ENCODE measurements at places on chromosomes 2 and 18.

GRCh38 chr2:56195563-56195962, 11.8 kb downstream of the CCDC85A start:
- DNase-seq = no peak

- no peak for DNase-seq
Measured at GRCh38 chr2:55601849-55602248, 15.6 kb downstream of the PPP4R3B start.

DNA sequence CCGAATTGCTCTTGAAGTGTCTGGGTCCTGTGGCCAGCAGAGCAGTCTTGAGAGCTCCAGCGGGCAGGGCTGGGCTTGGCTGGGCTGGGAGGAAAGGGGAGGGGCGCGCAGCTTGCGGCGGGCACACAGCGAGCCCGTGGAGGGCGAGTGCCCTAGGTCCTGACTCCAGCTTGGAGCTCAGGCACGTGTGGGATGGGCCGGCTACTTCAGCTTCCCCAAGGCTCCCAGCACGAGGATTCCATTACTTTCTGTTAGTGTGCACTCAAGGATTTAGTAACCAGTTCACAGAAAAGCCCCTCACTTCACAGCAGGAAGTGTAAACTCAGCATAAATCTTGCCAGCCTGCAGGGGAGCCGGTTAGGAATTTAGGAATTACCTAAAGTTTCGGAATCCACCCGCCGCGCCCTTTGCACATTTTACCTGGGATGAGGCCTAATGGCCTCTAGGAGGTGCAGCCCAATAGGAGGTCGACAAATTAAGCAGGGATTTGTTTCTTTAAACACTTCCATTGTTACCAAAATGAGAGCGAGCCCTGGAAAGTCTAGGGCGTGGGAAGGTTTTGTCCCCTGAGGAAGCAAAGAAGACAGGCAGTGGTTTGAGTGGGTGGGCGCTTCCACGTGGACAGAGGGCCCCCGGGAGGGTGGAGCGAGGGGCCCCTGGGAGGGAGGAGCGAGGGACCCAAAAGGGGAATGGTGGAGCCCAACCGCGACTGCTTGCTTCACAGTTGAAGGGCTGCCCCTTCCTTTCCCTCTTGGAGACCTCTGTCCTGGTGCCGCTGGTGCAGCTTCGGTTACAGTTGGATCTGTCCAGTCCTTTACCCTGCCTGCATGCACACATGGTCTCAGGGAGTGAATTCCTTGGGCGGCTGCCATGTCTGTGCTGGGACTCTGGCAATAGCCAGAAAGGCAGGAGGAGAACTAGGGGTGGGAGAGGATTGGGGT, 93.3 kb downstream of the CTAGE1 start:
- DNase-seq = no peak

DNA sequence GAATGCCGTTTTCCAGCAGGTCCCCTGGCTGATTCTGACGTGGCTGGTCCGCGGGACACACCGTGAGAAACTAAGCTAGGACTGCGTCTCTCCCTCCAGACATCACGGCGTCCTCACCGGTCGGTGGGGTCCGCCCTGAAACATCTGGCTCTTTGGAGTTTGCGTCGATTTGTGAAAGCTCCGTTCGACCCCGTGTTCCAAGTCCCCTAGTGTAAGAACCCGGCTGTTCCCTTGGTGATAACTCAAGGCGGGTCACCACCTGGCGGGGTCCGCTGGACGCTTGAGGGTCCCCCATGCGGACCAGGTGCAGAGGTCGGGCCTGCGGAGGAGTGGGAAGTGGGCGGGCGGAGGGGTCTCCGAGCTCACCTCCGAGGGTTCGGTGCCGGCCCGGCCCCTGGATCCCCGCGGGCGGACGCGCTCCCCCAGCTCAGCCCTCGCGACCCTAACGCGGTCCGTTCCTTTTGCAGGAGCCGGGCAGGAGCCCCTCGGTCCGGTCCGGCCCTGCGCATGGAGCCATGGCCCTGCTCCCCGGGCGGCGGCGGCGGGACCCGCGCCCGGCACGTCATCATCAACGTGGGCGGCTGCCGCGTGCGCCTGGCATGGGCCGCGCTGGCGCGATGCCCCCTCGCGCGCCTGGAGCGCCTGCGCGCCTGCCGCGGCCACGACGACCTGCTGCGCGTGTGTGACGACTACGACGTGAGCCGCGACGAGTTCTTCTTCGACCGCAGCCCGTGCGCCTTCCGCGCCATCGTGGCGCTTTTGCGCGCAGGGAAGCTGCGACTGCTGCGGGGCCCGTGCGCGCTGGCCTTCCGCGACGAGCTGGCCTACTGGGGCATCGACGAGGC, 65.6 kb downstream of the KCNG2 start:
- peak; percentile 7 for DNase-seq

DNA sequence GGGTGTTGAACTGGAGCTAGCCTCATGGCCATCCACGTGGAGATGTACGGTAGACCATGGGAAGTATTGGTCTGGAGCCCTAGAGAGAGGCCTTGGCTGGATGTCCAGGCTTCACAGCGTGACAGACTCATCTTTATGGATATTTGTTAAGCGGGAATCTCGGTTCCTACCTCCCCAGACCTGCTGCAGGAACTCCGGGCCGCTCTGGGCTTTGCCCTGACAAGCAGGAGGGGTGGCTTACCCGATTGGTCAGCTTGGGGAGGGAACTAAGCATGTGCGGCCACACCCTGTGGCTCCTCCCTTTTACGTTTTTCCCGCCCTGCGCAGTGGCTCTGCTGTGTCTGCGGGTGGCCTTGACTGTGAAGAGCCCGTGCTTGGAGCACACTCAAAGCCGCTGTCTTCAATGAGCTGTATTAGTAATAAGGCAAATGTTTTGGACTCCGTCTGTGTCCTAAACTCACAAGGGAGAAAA, 52.3 kb downstream of the PAPOLG start:
- peak; percentile 18 for DNase-seq

DNA sequence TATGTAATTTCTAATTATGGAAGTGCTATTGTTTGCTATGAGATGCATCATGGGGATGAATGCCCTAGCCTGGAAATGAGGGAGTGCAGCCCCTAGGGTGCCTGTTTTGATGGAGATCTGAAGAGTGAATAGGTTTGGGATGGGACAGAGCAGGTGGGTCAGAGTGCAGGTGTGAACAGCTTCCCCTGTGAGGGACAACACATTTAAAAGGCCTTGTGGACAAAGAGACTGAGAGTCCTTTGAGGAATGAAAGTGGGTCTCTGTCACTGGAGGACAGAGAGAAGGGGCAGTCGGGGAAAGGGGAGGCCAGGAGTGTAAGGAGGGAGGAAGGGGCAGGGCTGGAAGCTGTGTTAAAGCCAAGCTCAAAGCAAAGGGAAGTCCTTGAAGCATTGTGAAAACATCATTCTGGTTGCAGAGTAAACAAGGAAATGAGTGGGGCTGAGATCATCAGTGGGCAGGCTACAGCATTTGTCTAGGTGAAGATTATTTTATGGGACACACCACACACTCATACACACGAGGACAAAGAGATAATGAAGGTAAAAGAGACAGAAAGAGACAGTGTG, 877.6 kb downstream of the SLC4A3 start:
- no peak for DNase-seq

DNA sequence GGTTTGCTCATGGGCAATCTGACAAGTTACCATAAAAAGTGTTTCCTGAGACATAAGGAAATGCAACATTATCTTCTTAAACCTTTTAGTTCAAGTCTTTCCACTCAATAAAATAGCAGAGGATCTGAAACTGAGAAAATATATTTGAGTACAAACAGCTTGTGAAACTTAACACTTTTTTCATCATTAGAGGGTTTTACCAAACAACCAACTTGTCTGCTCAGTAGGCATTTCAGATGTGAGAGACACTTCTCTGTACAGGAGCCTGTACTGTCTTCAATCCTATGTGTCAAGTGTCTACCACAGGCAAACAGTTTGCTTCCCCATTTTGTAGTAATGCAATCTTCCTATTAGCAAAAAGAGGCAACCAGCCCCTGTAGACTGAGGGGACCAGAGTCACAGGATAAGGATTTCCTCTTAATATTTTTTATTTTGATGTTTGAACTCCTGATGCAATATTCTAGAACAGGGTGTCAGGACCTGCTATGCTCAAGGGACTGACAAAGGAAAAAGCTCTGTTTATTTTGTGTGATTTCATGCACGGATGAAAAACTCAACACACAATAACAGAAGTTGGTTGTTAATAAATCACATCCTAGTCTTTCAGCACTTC, 159.1 kb upstream of the LHCGR start:
- DNase-seq = no peak

- DNase-seq = peak; percentile 63
Measured at GRCh38 chr2:196925768-196926561, 542 bp downstream of the PGAP1 start.

DNA sequence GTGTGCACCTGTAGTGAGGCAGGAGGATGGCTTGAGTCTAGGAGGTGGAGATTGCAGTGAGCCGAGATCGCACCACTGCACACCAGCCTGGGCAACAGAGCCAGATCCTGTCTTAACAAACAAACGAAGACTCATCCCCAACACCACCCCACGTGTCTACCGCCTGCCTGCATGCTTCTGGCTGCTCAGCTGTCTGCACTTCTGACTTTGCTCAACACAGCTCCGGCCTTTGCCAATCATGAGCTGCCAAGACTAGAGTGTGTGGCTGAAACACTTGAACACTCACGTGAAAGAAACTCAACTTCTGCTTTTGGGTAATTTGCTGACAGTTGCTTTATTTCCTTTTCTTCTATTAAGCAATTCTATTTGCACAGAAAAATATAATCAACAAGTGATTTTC, 32.1 kb upstream of the SP3 start:
- DNase-seq = no peak

DNA sequence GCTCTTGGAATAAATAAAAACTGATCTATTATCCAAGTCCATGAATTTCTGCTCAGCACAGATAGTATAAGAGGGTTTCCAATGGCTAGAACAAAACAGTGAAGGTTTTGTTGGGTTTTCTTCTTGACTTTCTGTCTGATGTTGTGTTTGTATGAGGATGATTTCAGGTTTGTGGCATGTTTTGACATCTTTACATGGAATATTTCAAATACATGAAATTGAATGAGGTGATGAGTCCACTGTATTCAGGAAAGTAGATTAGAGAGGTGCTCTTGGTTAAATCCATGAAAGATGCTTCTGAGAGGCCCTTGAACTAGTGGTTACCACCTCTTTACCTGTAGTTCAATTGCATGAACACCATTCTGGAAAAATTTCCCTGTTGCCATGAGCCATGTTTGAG, 84.3 kb downstream of the RAPGEF4 start:
- DNase-seq = no peak

GRCh38 chr2:131042148-131042775, 51.0 kb downstream of the FAM168B start:
- no peak for DNase-seq

DNA sequence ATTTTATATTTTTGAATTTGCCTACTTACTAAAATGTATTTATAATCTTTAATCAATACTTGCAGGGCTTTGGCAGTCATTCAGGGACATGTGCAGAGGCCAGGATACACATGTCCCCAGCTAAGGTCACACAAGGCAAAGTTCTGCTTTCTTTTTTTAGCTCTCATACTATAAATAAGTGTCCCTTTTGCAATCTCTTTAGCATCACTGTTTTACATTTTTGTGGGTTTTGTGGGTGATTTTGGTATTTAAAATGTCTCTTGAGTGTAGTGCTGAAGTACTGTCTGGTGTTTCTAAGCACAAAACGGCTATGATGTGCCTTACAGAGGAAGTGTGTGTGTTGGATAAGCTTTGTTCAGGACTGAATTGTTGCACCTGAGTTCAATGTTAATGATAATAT, 309.0 kb upstream of the GULP1 start:
- no peak for DNase-seq

DNA sequence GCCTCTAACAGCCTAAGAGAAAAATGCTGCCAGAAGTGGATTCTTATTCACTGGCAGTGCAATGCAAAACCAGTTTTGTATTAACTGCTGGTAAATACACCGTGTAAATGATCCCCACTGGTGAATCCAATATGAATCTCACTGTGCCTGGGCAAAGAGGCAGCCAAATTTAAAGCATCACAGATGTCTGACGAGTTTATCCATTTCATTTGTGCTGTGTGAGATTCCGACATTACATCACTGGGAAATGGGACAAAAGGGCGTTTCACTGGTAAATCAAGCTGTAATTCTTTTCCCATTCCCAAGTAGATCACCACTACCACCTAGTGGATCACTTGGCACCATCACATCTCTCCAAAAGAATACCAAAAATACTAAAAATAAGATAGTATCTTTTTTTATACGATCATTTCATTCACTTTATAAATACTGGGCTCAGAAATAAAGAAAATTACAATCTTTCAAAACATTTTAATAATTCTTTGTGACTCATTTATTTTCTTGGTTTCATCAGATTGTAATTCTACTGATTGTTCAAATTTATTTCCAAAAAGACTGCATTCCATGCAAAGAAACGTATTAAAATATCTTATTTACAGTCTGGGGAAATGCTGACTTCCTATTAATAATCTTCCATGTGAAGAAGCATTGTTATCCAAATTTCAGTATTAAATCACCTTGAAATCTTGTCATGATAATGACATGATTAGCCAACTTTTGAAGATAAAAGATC, 125.6 kb downstream of the GRB14 start:
- DNase-seq = no peak

DNA sequence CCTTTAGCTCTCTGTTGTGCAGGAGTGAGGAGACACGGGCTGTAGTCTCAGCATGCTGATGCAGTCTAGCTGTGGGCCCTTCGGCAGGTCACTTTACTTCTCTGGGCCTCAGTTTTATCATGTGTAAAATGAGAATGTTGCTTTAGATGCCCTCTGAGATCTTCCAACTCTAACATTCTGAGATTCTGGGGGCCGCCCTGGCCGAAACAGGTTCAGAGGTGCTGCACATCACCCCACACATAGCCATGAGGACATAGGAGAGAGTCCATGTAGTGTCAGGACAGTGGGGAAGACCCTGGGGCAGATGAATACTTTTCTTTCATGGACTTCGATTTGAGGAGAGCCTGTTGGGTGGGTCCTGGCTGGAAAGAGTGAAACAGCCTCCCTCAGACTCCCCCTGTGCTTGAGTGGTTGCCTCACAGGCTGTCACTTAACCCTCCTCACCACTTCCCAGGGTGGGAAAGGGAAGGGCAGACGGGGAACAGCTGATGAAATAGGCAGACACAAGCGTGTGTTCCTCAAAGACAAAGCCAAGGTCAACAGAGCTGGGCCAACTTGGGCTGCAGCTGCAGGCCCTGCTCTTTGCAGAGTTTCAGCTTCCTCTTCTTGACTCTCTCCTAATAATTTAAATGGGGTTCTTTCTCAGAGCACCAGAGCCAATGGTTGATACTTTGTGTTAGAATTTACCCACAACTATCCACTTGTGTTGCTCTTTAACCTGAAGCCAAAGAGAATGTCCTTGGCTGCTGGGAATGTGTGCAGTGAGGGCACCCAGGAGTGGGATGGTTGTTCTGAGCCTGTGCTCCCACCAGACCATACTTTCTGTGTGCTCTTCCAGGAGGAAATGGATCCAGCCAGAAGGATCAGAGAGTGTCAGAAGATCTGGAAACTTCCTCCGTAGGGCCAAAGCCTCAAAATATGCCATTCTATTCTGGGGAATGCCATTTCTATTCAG, 14.7 kb upstream of the MRPL33 start:
- no peak for DNase-seq

- peak; percentile 46 for DNase-seq
Measured at GRCh38 chr18:62844850-62845643, 129.7 kb downstream of the PHLPP1 start.

DNA sequence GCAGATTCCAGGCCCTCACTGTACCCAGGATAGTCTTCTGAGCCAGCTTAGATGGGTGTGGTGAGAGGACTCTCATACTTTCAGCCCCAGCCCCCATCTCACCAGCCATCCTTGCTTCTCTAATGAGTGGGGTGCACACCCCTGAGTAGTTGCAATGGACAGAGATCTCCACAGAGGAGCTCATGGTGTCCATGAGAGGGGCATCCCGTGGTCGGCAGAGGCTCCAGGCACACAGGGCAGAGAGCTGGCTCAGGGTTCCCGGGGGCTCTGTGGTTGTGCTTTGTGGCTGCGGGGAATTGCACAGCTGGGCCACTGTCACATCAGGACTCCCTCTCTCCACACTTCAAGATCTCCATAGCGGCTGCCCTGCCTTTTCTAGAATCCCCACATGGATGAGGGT, 226.0 kb upstream of the PXDN start:
- no peak for DNase-seq
